ENCODE measurements at places on chromosomes 11 and 22.

GRCh38 chr11:44731685-44732430 lies 5.1 kb downstream of the TSPAN18 start:
- no peak for DNase-seq

- DNase-seq, result no peak
Observed at GRCh38 chr11:504994-505344, 2.1 kb downstream of the RNH1 start.

DNA sequence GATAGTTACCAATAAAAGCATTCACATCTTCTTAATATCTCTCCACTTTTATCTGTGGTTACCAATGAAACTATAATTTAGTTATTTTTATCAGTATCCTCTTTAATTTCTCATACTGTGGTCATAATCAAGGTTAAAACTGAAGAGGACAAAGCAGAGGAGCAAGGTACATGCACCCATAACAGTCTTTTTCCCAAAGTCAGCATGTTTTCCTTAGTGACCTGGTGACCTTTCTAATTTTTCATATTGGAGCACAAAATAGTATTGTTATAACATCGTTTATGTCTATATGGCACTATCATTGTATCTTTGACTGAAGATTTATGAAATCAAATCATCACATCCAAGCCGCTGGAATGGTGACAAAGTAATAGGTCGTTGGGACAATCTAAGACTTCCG lies 51.5 kb upstream of the CHORDC1 start:
- DNase-seq, result no peak

GRCh38 chr22:45631140-45631840 lies 40.3 kb upstream of the ATXN10 start:
- DNase-seq, result no peak

- no peak for DNase-seq
Observed at GRCh38 chr11:125086633-125087296, 23.7 kb downstream of the SLC37A2 start.

DNA sequence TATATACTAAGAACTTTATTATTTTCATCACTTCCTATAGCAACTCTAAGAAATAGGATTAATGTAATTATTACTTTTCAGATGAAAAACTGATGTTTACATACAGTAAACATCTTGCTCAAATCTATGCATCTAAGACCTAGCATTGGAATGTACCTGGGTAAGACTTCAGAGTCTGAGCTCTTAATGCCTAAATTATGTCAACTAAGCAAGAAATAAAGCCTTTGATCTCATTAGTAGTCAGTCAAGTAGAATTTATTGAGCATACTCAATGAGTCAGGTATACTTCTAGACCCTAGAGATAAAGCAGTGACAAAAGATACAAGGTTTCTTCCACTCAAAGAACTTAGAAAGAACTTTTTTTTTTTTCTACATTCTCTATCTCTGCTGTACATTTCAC lies 16.7 kb upstream of the OR51Q1 start:
- DNase-seq, result no peak

DNA sequence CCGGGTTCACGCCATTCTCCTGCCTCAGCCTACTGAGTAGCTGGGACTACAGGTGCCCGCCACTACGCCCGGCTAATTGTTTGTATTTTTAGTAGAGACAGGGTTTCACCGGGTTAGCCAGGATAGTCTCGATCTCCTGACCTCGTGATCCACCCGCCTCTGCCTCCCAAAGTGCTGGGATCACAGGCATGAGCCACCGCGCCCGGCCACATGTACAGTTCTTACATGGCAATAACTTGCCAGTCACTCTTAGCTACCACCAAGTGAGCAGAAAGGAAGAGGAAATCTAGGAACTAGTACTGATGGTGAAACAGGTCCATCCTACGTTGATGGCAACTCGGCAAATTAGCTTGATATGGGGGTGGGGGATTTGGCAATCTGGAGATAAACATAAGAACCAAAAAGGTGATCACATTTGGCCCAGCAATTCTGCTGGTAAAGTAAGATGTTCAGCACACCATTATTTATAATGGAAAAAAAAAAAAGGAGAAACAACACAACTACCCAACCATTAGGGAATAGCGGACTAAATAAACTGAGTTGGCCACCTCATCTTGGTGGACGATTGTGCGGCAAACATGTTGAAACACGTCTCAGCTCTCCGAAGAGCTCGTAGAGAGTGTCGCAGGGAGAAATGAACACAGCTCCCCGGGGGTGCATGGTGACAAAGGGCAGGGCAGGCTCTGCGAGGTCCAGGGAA lies 5.3 kb downstream of the NLRP6 start:
- DNase-seq, result no peak

DNA sequence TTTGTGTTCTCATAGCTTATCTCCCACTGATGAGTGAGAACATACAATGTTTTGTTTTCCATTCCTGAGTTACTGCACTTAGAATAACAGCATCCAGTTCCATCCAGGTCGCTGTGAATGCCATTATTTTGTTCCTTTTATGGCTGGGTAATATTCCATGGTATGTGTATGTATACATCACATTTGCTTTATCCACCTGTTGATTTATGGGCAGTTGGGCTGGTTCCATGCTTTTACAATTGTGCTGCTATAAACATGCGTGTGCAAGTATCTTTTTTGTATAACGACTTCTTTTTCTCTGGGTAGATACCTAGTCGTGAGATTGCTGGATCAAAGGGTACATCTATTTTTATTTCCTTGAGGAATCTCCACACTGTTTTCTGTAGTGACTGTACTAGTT lies 74.8 kb downstream of the ZNF280B start:
- DNase-seq, result no peak

- peak; percentile 34 for DNase-seq
Observed at GRCh38 chr11:17528181-17528691, 16.0 kb downstream of the USH1C start.

- DNase-seq, result no peak
Observed at GRCh38 chr11:130831506-130831905, 84.8 kb downstream of the SNX19 start.

DNA sequence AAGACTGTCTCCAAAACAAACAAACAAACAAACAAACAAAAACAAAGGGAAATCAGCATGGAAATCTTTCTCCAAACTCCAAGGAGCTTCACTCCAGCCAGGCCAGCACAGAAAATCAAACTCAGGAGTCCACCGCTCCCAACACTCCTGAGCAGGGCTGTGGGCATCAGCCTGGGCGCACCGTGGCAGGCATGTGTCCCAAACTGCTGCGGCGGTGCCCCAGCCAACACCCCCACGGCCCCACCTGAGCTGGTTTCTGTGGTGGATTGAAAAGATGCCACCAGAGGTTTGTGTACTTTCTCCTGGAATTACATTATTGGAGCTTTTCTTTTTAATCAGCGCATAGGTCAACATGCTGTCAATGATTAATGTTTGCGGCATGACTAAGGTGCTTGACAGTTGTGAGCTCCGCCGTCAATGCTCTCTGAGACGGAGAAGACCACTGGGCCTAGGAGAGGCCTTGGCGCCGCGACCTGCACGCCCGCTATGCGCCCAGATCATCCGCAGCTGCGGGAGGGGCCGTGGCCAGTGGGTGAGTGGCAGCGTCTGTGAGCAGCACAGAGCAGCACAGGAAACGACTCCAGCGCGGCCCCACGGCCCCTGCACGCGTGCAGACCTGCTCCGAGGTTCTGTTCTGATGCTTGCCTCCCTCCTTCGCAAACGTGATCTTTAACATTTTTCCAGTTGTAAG lies 18.1 kb downstream of the DRD4 start:
- DNase-seq, result no peak

GRCh38 chr11:59857439-59858434 lies 8.6 kb downstream of the TCN1 start:
- DNase-seq, result no peak

GRCh38 chr22:47295226-47295901 lies 532.9 kb downstream of the TBC1D22A start:
- no peak for DNase-seq

GRCh38 chr11:95559899-95560298 lies 229.7 kb downstream of the FAM76B start:
- DNase-seq, result no peak

- DNase-seq, result no peak
Observed at GRCh38 chr11:31383116-31383515, 13.5 kb downstream of the DNAJC24 start.

- no peak for DNase-seq
Observed at GRCh38 chr22:36153501-36154422, 6.8 kb downstream of the APOL3 start.

GRCh38 chr11:118436639-118437207 lies 431 bp downstream of the KMT2A start:
- DNase-seq, result peak; percentile 57

All from T-helper 9 cell (primary cell).